Vagina (tissue), 2 donors: ENCODE measurements at places on chromosomes 7 and 10.

GRCh38 chr10:59000162-59000825 is 176.1 kb upstream of the PHYHIPL start:
- H3K4me1 ChIP-seq = peaks cover 47% of the 10 kb centered on the region
- no peaks in the 10 kb centered on the region for H3K36me3 ChIP-seq
- H3K27me3 ChIP-seq = no peaks in the 10 kb centered on the region
- H3K27ac ChIP-seq = peak overlapping the region; percentile 65
- H3K4me3 ChIP-seq = no peak overlapping the region

- no peak overlapping the region for H3K27ac ChIP-seq
- no peaks in the 10 kb centered on the region for H3K4me1 ChIP-seq
- no peaks in the 10 kb centered on the region for H3K27me3 ChIP-seq
- no peak for DNase-seq
These were observed 739.5 kb downstream of the SORCS1 start for GRCh38 chr10:106424981-106425380.

DNA sequence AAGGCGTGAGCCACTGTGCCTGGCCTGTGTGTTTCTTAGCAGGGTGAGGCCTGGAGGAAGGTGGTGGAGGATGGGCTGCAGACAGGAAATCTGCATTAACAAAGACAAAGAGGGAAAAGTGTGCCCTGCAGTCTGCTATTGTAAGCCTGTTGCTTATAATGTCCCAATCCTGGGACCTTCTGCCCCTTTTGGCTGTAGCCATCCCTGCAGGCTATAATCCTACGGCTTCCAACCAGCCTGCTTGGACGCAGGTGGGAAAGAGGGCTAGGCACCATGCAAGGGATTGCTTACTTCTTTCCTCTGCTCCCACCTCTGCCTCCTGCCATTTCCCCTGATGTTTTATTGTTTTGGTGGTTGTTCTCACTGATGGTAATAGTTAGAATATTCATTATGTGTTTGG is 434.3 kb downstream of the PLXNA4 start:
- DNase-seq = no peak
- H3K4me1 ChIP-seq = no peaks in the 10 kb centered on the region
- H3K27ac ChIP-seq = no peak overlapping the region
- H3K4me3 ChIP-seq = no peak overlapping the region

DNA sequence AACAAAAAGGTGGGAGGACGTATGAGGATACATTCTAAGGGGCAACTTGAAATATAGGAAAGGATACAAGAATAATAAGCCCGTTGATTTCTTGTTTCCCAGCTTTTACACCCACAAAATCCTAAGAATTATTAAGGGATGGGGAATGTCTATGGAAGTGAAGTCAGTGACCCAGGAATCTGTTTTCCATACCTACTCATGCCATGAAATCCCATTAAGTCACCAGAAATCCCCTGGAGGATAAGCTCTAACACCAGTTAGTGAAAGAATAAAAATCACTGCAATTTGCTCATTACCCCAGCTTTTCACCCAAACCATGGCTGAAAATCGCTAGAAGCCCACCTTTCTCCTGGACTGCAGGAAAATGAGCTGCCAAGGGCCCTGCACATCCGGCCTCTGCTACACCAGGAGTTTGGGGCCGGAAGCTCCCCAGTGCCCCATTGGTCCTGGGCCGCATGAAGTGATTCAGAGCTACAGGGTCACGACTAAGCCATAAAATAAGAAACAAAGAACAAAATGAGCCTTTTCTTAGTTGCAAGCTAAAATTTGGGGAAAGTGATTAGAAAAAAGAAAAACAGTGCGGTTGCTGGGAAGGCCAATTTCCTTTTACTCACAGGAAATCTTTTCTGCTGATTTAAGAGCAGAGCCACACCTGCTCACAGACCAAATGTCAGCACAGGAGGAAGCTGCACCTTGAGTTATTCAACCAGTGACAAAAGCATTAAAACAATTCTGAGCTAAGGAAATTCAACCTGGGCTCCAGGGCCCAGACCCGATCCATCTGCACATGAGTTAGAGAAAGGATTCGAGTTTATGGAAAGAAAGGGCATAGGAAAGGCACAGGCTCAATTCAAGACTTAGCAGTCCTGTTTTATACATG is 40.3 kb downstream of the HIPK2 start:
- H3K27ac ChIP-seq = peak overlapping the region; percentile 55
- no peak overlapping the region for H3K4me3 ChIP-seq
- no peaks in the 10 kb centered on the region for H3K36me3 ChIP-seq

GRCh38 chr7:86981127-86981526 is 78.3 kb downstream of the ELAPOR2 start:
- no peaks in the 10 kb centered on the region for H3K4me1 ChIP-seq
- no peaks in the 10 kb centered on the region for H3K27me3 ChIP-seq
- no peak for DNase-seq
- H3K4me3 ChIP-seq = no peak overlapping the region
- H3K36me3 ChIP-seq = no peaks in the 10 kb centered on the region

GRCh38 chr10:22779331-22780019 is 65.1 kb upstream of the PIP4K2A start:
- no peaks in the 10 kb centered on the region for H3K4me1 ChIP-seq
- H3K4me3 ChIP-seq = no peak overlapping the region
- no peak for DNase-seq
- no peaks in the 10 kb centered on the region for H3K36me3 ChIP-seq
- no peaks in the 10 kb centered on the region for H3K27me3 ChIP-seq

DNA sequence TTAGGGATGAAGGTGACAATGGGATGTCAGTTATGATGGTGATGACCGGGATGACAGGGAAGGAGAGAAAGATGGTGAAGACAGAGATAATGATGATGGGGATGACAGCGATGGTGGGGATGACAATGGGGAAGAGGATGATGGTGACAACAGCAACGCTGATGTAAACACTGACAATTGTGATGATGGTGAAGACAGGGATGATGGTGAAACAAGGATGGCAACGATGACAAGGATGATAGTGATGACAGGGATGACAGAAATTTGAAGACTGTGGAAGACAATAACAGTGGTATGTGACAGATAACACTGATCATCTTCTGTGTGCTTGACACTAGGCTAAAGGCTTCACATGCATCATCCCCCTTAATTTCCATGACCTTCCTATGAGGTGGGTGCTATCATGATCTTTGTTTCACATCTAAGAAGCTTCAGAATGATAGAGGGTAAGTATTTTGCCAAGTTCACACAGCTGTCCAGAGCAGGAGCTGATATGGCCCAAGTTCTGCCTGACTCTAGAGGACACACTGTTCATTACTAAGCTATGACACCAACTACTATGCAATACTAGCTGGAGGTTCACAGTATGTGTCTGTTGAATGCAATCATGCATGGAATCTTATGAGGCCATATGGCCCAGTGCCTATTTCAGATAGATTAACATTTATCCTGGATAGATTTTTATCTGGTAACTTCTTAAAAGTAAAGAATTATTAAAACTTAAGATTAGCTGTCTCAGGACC is 105.6 kb downstream of the RNLS start:
- H3K27ac ChIP-seq = no peak overlapping the region
- no peak for DNase-seq
- peaks cover 24% of the 10 kb centered on the region for H3K4me1 ChIP-seq
- H3K36me3 ChIP-seq = no peaks in the 10 kb centered on the region
- H3K27me3 ChIP-seq = no peaks in the 10 kb centered on the region
- no peak overlapping the region for H3K4me3 ChIP-seq

DNA sequence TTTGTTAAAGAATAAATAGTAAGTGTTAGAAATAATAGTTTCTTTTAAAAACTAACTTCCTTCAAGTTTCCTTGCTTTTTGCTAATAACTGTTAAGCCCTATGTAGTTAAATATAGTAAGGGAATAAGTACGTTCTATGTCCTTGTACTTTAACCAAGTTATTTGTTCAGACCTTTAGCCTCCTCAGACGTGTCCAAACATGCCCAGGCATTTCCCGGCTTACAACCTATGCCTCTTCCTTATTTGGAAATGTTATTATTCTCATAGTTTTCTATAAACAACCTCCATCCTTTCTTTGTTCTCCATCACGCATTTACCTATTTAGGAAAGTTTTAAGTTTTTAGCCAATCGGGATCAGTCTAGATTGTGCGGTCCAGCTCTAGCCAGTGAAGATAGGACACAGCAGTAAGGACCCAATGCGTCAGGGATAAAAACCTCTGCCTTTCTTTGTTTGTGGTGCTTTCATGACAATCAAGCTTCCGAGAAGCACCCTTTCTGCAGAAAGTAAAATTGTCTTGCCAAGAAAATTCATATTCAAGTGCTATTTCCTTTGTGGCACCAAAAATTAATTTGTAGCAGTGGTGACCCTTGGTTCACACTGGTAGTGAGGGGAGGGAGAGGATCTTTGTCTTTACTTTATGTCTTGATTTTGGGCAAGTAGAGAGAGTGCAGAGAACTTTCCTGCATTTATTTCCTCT is 851.3 kb upstream of the POM121L12 start:
- H3K36me3 ChIP-seq = no peaks in the 10 kb centered on the region
- H3K27ac ChIP-seq = no peak overlapping the region
- no peak for DNase-seq
- H3K4me3 ChIP-seq = no peak overlapping the region
- H3K4me1 ChIP-seq = no peaks in the 10 kb centered on the region

- no peaks in the 10 kb centered on the region for H3K27me3 ChIP-seq
- H3K4me1 ChIP-seq = peaks cover 16% of the 10 kb centered on the region
- peak overlapping the region; percentile 90 for H3K27ac ChIP-seq
- H3K36me3 ChIP-seq = no peaks in the 10 kb centered on the region
These were observed 3.1 kb upstream of the PAPSS2 start for GRCh38 chr10:87656431-87657072.

- H3K4me3 ChIP-seq = no peak overlapping the region
- H3K4me1 ChIP-seq = no peaks in the 10 kb centered on the region
- no peaks in the 10 kb centered on the region for H3K36me3 ChIP-seq
These were observed 56.0 kb upstream of the ST8SIA6 start for GRCh38 chr10:17510242-17510908.

GRCh38 chr7:121371367-121371766 is 24.7 kb downstream of the FAM3C start:
- H3K36me3 ChIP-seq = peaks cover 8% of the 10 kb centered on the region
- no peak overlapping the region for H3K4me3 ChIP-seq
- DNase-seq = no peak
- H3K27ac ChIP-seq = no peak overlapping the region

GRCh38 chr10:71891437-71891836 is 40.4 kb upstream of the PSAP start:
- H3K4me1 ChIP-seq = peaks cover 44% of the 10 kb centered on the region
- H3K36me3 ChIP-seq = no peaks in the 10 kb centered on the region
- DNase-seq = no peak
- H3K4me3 ChIP-seq = no peak overlapping the region
- peak overlapping the region; percentile 85 for H3K27ac ChIP-seq

DNA sequence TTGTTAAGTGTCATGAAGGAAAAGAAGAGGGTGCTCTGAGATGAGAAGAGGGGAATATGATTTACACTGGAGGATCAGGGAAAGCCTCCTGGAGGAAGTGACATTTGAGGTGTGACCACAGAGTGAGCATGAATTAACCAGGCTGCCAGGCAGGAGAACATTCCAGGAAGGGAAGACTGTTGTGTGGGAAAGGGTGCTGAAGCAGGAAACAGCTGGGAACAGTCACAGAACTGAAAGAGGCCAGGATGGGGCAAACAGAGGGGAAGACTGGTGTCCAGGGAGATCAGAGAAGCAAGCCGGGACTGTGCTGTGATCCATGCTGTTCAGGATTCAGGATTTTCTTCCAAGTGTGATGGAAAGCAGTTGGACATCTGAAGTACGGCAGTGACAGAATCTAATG is 14.9 kb downstream of the HIPK2 start:
- peak; percentile 69 for DNase-seq
- H3K36me3 ChIP-seq = no peaks in the 10 kb centered on the region
- H3K4me3 ChIP-seq = no peak overlapping the region
- H3K27me3 ChIP-seq = no peaks in the 10 kb centered on the region
- no peak overlapping the region for H3K27ac ChIP-seq
- peaks cover 36% of the 10 kb centered on the region for H3K4me1 ChIP-seq

DNA sequence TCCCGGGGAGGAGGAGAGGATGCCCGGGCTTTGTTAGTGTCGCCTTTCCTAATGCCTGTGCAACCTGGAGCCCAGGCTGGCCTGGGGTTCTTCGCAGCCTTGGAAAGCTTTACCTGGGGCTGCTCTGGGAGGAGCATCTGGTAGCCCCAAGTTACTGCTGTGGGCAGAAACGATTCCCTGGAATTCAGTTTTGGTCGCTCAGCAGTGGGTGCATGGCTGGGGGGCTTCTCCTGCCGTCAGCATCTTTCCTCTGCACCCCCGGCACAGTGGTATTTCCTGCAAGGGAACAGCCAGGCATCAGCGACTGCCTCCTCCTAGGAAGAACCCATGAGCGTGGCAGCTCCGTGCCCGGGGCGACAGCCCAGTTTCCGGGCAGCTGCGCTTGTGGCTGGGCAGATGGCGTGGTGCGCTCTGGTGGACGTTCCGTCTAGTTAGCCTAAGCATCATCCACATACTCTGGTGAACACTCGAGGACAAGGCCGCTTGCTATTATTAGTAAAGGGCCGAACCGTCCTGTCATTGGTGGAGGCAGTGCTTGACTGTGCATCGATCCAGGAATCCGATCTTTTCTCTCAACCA is 107.0 kb upstream of the BTBD16 start:
- H3K27ac ChIP-seq = no peak overlapping the region
- H3K36me3 ChIP-seq = no peaks in the 10 kb centered on the region
- peak overlapping the region; percentile 54 for H3K4me3 ChIP-seq
- no peak for DNase-seq
